ENCODE measurements at places on chromosomes 16 and 17. TPM values are rescaled to one million over a fixed set of nuclear protein-coding genes. Genes with fewer than 3 reads are reported as not detected.

DNA sequence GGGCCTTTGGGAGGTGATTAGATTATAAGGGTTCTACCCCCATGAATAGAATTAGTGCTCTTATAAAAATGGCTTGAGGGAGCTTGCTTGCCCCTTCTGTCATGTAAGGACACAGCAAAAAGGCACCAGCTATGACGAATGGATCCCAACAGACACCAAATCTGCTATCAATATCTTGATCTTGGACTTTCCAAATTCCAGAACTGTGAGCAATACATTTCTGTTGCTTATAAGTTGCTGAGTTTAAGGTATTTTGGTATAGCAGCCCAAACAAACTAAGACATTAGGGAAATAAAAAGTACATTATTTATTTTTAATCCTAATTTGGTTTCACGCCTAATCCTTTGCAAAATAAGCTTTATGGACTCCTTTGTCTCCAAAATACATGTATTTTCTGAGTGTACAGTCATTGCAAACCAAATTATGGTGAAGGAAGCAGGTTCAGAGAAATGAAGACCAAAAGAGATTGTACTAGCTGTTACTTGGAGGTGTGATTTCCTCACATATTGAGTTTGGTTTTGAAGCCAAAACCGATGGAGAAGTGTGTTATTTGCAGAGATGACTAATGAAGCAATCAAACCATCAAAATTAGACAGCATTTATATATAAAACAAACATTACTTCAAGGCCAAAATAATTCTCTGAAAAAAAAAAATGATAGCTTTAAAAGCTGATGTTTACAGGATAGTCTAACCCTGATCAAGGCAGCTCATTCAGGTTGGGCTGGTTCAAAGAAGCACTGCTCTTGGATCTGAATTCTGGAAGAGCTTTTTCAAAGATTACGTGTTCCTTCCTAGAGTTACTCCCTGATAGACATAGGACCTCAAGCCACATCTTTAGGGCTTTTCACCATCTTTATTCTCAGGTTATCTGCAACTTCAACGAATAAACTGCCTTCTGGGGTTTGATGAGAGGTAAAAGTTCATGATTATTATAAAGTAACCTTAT is 71.6 kb downstream of the MYO1D start:
- peaks cover 6% of the 10 kb centered on the region for H3K4me1 ChIP-seq
- no peaks in the 10 kb centered on the region for H3K36me3 ChIP-seq
- DNase-seq: no peak
- H3K27me3 ChIP-seq: no peaks in the 10 kb centered on the region

The PIMREG gene
- not detected for total RNA-seq

DNA sequence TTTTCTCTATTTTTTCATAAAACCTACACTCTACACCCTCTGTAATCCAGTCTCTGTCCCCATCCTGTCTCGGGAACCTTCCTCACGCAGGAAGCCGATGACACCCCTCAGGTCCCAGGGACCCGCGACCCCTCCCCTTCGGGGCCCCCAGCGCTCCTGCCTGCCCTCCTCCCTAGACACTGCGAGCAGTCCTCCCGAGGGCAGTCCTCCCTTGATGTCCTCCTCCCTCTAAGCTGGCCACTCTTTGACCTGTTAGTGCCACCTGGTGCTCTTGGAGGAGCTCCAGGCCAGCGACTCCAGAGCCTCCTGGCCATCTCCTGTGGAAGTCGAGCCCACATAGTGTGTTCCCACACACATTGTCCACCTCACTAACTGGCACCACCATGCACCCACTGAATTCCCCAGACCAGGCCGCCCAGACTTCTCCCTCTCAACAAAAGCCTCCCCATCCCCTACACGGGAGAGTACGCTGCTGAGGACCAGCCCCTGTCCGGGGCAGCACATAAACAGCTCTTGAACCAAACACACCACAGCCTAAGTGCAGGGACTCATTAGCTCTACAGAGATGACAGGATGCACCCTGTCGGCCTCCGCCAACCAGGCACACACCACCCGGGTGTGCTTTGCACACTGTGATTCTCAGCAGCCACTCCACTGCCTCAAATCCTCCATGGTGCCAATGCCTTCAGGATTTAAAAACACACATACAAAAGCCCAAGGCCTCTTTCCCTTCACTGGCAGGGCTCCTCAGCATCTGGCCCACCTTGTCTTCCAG is 9.3 kb downstream of the OSBPL7 start:
- H3K4me3 ChIP-seq: no peak overlapping the region
- no peak for DNase-seq
- no peaks in the 10 kb centered on the region for H3K27me3 ChIP-seq
- peaks cover 53% of the 10 kb centered on the region for H3K36me3 ChIP-seq
- peaks cover 8% of the 10 kb centered on the region for H3K4me1 ChIP-seq

The SOCS7 gene
- total RNA-seq: 20.9 TPM

DNA sequence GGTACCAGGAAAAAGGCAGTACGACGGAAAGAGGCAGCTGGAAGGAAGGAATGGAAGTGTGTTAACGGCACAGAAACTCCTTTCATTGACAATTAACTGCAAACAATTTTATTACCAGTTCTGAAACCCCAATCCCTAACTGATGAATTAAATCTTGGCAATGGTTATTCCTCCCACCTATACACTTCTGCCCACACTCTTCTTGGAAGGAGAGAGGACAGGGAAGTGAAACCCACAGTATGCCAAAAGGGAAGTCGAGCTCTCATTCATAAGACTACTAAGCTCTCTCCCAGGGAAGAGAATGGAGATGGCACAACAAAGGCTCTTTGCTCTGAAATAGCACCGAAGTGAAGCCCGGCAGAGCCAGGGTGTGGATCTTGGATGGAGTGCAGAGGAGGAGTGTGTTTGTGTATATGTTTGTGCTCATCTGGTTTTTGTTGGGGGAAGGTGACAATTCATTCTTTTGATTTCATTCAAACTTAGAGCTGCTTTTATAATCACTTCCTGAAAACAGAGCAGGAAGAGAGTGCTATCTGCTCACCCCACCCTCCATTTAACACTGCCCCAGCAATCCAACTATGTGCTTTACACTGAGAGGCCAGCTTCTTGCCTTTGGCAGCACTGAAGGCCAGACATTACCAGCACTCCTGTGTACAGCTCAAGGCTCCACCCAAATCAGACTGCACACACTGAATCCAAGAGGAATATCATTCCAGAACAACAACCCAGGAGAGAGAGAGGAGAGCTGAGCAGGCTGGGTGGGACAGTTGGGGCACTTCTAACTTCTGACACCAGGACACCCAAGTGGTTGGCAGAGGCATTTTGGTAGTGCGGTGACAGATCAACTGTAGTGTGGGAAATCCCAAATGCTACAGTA is 68.7 kb downstream of the HIC1 start:
- H3K36me3 ChIP-seq: peaks cover 5% of the 10 kb centered on the region
- H3K4me1 ChIP-seq: peaks cover 32% of the 10 kb centered on the region
- peak overlapping the region; percentile 22 for H3K4me3 ChIP-seq
- peak overlapping the region; percentile 81 for H3K27ac ChIP-seq

The C17orf78 gene
- not detected for total RNA-seq

GRCh38 chr17:13222975-13223374 is 205.1 kb upstream of the ELAC2 start:
- H3K4me1 ChIP-seq: no peaks in the 10 kb centered on the region
- no peak overlapping the region for H3K4me3 ChIP-seq
- H3K27me3 ChIP-seq: no peaks in the 10 kb centered on the region
- DNase-seq: no peak
- no peak overlapping the region for H3K27ac ChIP-seq

GRCh38 chr16:89020068-89020924 is 43.3 kb upstream of the CBFA2T3 start:
- no peaks in the 10 kb centered on the region for H3K4me1 ChIP-seq
- H3K27me3 ChIP-seq: no peaks in the 10 kb centered on the region
- peak; percentile 47 for DNase-seq
- H3K27ac ChIP-seq: no peak overlapping the region
- no peak overlapping the region for H3K4me3 ChIP-seq

The WNT3 gene
- total RNA-seq: 1.7 TPM

The UTS2R gene
- not detected for total RNA-seq

DNA sequence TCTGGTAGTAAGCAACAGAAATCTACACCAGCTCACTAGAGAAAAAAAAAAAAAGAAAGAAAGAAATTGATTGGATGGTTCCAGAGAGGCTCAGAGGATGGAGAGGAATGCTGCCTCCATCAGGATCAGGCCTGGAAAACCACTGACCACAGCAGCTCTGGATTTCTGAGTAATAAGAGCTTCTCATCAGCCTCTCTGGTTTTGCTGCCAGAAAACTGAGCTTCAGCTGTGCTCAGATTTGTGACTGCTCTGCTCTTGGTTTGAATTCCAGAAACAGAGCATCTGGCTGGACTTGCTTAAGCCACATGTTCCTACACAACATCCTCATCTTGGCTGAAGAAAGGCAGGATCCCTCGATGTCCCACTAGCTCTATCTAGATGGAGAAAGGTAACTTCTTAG is 25.9 kb downstream of the IRX6 start:
- H3K4me3 ChIP-seq: no peak overlapping the region
- no peak for DNase-seq
- no peaks in the 10 kb centered on the region for H3K27me3 ChIP-seq
- no peaks in the 10 kb centered on the region for H3K4me1 ChIP-seq
- no peak overlapping the region for H3K27ac ChIP-seq

DNA sequence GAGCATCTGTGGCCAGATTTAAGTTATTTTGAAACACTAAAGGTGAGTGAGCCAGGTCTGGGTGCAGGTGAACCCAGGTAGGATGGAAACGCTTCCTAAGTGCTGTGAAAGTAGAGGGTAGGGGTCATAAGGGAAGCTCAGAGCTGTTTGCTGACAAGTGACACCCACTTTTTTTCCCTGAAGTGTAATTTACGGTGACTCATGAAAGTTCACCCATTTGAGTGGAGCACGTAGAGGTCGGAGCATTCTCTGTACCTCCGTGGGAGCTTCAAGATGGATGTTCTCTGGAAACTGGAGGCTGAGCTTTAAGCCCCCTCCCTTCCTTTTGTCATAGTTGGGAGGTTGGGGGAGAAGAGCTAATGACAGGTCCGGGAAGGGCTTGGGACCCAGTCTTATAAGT is 44.3 kb downstream of the MPRIP start:
- no peak overlapping the region for H3K4me3 ChIP-seq
- no peak overlapping the region for H3K27ac ChIP-seq
- H3K36me3 ChIP-seq: no peaks in the 10 kb centered on the region
- no peaks in the 10 kb centered on the region for H3K27me3 ChIP-seq
- DNase-seq: no peak

- H3K4me1 ChIP-seq: peaks cover 36% of the 10 kb centered on the region
- H3K4me3 ChIP-seq: no peak overlapping the region
- H3K27ac ChIP-seq: peak overlapping the region; percentile 72
- H3K27me3 ChIP-seq: no peaks in the 10 kb centered on the region
Observed at GRCh38 chr16:85145734-85146531, 33.7 kb upstream of the CIBAR2 start.

- H3K36me3 ChIP-seq: no peaks in the 10 kb centered on the region
- no peak for DNase-seq
- no peak overlapping the region for H3K4me3 ChIP-seq
- no peak overlapping the region for H3K27ac ChIP-seq
Observed at GRCh38 chr16:17520561-17520960, 49.8 kb upstream of the XYLT1 start.

The DLX4 gene
- 1.9 TPM for total RNA-seq

- DNase-seq: no peak
- no peaks in the 10 kb centered on the region for H3K27me3 ChIP-seq
- no peak overlapping the region for H3K4me3 ChIP-seq
- H3K36me3 ChIP-seq: no peaks in the 10 kb centered on the region
- H3K4me1 ChIP-seq: no peaks in the 10 kb centered on the region
Observed at GRCh38 chr16:68607443-68607842, 37.7 kb upstream of the CDH3 start.

All from upper lobe of left lung (tissue), 6 donors.